ENCODE measurements at places on chromosomes 2 and 18.

DNA sequence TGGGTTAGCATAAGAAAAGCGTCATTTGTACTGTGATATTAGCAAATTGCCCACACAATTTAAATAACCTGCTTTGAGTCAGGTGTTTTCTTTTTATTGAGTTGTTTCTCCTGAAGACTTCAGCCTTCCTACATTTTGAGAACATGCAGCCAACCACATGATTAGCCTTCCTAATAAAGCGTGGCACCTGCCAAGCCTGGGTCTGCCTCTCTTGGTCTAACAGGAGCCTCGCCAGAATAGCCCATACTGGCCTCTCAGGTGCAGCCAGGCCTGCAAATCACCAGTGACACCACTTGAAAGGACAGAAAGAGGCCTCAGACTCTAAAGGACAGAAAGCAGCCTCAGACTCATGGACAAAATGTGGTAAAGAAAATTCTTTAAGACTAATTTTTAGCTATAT, 653.8 kb downstream of the BCL11A start:
- no peak for DNase-seq

- DNase-seq, result no peak
Observed at GRCh38 chr2:23286031-23286757, 98.8 kb upstream of the KLHL29 start.

DNA sequence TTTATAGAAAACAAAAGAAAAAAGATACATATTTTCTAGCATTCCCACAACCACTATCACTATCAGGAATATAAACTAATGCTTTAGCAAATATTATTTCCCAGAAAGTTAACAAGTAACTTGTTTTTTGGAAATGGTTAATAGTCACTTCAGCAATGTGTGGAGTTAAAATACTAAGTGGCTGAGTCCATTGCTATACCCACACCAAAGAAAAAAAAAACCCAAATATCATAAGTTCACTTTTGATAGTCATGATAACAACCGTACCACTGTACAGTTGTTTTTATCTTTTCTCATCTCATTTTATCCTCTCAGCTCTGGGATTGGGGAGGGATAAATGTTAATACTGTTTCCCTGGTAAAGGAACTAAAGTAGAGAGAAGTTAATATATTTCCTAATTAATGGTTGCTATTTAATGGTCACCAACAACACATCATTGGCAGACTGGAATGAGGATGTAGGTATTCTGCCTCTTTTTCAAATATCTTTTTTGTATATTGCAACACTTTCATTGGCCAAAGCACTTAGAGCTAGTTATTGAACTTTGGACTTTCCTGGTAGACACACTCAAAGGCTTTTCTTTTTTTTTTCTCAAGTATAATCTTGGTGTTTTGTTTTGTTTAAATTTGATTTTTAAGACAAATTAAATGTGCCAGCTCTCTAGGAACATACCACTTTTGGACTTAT, 18.4 kb upstream of the KANSL1L start:
- DNase-seq, result no peak

- DNase-seq, result no peak
Observed at GRCh38 chr2:1582891-1583341, 161.4 kb downstream of the PXDN start.

DNA sequence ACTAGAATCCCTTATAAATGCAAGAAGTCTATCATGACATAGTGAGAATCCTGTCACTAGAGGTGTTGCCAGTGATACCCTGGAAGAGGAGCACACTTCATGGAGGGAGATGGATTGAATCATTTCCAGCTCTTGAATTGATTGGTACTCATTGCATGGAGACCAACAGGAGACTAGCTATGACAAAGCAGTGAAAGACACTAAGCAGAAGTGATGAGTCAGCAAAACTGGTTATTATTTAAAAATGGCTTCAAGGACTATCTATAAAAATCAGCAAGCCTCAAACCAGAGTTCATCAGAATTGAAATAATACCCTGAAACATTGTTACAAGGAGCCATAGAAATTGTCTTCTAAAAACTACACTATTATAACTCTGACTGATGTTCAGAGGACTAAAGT, 200.3 kb downstream of the PDE11A start:
- no peak for DNase-seq

DNA sequence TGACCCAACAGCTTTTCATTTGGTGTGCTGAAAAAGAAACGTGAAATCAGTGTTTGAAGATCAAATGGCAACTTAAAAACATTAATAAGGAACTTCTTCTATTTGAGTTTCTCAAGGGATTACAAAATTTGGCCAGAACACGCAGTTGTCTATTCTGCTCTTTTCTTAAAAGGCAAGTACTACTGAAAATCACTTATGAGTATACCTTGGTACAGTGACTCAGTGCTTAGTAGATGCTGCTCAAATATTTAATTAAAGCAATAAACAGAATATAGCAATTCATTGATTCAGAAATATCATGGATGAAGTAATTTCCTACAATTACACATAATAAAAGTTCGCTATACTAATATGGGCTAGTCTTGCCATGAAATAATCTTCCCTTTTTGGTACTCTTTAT, 38.2 kb upstream of the MCM6 start:
- no peak for DNase-seq

DNA sequence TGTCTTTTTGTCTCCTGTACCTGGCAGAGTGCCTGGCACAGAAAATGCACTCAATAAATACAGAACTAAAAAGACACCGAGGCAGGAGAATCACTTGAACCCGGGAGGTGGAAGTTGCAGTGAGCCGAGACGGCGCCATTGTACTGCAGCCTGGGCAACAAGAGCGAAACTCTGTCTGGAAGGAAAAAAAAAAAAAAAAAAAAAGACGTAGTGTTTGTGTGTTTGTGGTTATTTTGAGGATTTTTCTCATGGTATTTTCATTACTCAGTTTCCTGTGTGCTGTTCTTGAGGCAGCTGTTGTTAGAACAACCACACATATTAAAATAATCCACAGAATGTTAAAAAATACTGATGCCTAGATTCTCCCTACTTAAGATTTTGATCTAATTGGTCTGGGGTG, 519.2 kb upstream of the SPHKAP start:
- no peak for DNase-seq

- DNase-seq, result no peak
Observed at GRCh38 chr2:191086706-191087105, 64.1 kb downstream of the STAT4 start.

DNA sequence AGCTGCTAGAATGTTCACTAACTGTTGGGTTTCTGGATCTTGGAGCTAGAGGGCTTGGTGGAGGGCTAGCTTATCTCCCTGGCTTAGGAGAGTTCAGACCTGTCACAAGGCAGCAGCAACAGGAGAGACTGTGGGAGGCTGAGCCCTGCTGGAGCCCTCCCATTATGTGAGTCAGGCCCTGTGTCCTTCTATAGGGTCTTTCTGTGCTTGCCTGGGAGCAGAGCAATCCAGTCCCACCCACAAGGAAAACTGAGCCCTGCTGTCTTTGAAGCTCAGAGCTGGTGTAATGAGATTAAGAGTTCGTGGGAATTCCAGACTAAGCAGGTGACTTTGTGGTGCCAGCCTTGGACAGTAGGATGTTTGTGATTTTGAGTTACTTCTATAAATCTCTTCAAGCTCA, 249.0 kb downstream of the TTC32 start:
- DNase-seq, result no peak

DNA sequence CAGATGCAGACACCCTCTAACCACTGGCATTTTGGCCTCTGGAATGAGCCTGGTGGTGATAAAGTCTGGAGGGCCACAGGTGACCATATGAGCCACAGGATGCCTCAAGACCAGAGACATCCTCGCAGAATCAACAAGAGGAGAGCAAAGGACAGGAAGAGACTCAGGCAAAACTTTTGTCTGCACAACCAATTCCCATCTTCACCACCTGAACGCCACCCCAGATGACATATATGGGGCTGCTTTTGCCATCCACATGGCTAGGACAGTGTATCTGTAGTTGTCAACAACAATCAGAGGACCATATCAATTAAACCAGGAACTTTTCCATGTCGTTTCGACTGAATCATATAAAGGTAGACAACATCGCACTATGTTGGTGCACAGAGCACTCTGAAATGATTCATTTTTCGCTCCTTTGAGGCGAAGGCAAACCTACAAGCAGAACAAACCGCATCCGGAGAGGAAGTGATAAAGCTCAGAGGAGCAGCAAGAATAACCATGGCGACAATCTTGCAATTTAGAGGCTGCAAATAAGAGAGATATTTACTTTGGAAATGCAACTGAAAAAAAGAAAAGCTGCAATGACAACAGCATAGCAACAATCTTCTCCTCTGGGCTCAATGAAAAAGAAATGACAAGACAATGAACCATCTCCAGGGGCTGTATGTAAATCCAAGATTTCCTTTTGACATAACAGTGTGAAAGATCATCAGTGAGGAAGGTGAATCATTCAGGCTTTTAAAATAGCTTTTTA, 204.5 kb downstream of the ARL4C start:
- DNase-seq, result peak; percentile 52

DNA sequence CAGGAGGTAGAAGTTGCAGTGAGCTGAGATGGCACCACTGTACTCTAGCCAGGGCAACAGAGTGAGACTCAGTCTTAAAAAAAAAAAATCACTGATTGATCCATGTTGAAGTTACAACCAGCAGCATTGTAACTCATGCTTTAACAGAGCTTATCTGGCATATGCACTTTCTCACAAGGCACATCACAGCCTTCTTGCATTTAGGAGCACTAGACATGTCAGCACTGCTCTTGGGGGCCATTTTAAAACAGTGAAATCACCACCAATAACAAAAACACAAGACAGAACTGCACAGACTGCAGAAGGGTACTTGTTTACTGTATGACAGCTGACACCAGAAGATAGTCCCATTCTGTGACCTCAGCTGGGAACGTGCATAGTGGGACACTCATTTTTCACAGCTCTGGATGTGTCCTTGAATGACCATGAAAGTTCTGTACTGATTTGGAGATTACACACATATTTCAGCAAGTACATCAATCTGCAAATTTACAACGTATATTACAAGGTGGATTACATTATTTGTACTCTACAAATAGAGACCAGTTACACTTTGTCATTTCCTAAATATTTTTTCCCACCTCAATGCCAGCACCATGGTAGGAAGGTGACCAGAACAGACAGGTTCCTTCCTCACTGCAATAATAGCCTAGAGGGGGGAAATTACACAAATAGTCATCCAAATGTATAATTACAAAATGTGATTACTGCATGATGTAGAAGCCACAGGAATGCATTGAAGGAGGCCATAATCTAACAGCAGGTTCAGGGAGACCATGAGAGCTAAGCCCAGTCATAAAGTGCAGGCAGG, 35.1 kb downstream of the CCBE1 start:
- DNase-seq, result no peak

DNA sequence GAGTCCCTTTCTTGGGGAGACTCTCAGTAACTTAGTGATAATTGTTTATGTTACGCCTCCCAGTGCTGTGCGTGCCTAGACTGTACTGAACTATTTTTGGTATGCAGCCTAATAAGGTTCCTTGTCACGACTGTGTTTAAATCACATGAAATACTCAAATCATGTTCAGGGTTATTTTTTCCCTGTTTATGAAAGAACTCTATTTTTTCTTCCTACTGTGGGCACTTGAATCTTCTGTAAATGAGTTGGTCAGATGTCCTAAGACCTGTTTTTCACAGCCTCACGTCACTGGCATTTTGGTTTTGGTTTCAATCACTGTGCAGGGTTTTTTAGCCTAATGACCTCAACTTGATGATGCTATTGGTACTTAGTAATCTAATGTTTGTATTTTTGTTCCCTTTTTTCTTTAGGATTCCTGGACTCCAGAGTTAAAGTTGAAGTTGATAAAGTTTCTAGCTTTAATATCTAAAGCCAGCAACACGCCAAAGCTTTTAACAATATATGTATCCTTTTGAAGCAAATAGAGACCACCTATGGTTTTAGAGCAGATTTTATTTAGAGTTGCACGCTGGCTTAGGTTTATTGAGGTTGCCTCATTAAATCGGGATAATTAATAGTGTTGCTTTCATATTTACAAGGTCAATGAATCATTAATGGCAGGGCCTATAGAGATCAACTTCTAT, 24.0 kb downstream of the ARMC9 start:
- DNase-seq, result no peak

- DNase-seq, result no peak
Observed at GRCh38 chr2:75356865-75357264, 157.5 kb upstream of the TACR1 start.

- DNase-seq, result no peak
Observed at GRCh38 chr18:11872479-11873136, 21.4 kb downstream of the CHMP1B start.

- no peak for DNase-seq
Observed at GRCh38 chr2:11932962-11933361, 186.5 kb downstream of the LPIN1 start.

- DNase-seq, result no peak
Observed at GRCh38 chr2:105324732-105325131, 4.8 kb downstream of the TGFBRAP1 start.

GRCh38 chr2:119525614-119526013, 1.3 kb upstream of the SCTR start:
- DNase-seq, result no peak

DNA sequence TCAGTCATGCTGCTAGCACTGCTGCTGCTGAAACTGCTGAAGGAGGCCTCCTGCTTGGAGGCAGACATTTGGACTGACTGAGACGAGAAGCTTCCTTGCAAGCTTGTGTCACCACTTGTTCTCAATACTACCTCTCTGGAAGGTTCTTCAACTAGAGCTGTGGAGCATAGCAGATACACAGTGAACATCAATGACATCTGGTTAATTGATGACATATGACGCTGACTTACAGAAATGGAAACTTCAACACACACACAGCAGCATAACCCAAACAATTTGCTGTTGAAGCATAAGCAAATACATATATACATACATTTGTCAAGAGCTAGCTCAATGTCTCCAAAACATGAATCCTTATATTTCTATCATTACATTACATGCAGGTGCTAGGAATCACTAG, 47.3 kb downstream of the PLEKHA3 start:
- no peak for DNase-seq

DNA sequence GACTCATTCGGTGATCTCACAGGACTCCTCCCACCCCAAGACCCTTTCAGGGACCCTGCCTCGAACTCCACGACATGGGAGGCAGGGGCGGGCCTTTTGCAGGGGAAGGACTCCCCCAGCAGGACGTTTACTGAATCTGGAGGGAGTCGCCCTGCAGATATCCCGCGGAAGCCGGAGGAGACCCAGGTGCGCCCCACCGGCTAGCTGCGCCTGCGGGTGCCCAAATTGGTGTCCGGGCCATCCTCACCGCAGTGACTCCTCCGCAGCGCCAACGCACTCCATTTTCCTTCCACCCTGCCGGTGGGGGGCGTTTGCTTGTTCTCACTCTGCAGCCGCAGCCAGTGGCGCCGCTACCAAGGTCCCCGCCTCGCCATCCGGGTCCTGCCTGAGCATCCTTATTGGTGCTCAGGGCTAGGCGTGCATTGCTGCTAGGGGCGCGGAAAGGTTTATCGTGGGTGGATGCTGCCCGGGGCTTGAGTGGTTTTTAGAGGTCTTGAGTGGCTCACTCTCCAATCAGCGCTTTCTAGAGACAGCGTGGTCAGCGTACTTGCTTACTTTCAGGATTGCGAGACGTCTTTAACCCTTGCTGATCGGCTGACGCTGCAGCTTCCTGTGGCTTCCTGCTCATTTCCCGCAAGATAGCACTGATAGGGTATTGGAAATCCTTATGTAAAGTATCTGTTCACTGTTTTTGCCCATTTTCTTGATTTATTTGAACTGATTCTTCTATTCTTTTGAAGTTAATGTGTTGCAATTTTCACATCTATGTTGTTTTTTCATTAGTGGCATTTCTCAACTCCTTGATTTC, 81.4 kb downstream of the BIN1 start:
- DNase-seq, result peak; percentile 61

All from activated effector memory CD4-positive, alpha-beta T cell treated with Interleukin-2 at 50 U/mL for 16 hours (primary cell).